Amniotic epithelial cell (primary cell): ENCODE measurements at places on chromosomes 5 and 9.

DNA sequence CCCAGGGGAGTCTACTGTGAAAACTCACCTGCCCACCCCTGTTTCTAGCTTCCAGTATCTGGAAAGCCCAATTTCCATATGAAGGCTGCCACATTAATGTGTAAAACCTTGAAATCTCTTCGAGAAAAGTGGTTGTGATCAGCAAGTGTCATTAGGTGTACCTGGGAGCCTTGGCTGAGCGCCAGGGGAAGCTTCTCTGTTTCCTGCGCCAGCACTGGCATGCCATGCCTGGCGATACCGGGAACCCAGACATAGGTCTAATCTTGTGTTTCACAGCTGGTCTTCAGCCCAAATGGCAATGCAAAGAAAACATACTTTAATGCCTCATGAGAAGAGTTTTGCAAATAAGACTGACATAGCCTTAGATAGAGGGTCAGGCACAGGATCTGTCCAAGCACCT is 101.6 kb downstream of the TENT4A start:
- DNase-seq = no peak

- no peak for DNase-seq
These were observed 39.6 kb downstream of the ZNF608 start for GRCh38 chr5:124706729-124707361.

DNA sequence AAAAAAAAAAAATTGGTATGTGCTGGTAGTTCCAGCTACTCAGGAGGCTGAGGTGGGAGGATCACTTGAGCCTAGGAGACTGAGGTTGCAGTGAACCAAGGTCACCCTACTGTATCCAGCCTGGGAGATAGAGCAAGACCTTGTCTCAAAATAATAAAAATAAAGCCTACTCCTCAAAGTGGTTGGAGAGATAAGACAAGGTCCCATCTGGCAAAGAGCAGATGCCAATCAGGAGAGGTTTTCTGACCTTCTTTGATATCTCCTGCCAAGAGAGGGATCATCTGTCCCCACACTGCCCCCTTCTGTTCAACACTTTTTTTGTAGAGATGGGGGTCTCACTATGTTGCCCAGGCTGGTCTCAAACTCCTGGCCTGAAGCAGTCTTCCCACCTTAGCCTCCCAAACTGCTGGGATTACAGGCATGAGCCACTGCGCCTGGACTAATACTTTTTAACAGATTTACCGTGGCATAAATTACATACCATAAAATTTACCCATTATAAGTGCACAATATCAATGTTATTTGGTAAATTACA is 64.7 kb downstream of the SH3PXD2B start:
- DNase-seq = no peak

DNA sequence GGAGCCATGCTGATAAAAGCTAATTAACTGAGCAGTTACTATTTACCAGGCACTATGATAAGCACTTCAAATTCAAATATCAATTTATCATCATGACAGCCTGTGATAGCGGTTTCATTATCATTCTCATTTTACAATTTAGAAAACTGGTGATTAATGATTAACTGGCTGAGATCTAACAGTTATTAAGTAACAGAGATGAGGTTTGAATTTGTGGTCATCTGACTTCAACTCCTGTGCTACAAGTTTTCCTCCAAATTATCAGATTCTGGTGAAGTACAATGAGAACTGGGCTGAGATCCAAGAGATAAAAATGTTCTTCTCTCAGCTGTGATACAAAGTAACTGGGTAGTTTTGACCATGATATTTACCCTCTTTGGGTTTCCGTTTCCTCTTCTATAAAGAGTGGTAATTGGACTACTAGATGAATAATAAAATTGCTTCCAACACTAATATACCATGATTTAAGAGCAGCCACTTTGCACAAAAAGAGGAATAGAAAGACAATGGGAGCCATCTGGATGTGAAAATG is 74.5 kb upstream of the CCNG1 start:
- peak; percentile 15 for DNase-seq
